Hematopoietic multipotent progenitor cell treated with erythropoietin and hydrocortisone succinate and interleukin-3 and kit ligand, for 6 days (in vitro differentiated cells): ENCODE measurements at places on chromosomes 13 and 19.

DNA sequence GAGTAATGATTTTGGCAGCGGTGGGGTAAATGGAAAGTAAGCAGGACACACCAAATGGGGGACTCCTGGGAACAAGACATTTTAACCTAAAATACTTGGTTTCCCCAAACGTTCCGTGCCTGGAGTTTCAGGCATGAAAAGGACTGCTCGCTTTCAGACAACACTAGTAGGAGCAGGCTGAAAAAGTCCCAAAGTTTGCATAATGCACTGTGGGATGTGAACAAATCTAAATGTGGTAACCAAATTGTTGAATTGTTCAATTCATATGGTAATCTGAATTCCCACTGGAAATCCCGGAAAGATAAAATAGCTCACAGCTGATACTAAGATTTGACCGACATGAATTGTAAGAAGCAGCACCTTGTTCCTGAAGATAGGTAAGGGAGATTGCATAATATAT, 467.2 kb upstream of the ARGLU1 start:
- DNase-seq, result no peak

- DNase-seq, result peak; percentile 89
Observed at GRCh38 chr19:13849991-13850909, 26.7 kb upstream of the NANOS3 start.

DNA sequence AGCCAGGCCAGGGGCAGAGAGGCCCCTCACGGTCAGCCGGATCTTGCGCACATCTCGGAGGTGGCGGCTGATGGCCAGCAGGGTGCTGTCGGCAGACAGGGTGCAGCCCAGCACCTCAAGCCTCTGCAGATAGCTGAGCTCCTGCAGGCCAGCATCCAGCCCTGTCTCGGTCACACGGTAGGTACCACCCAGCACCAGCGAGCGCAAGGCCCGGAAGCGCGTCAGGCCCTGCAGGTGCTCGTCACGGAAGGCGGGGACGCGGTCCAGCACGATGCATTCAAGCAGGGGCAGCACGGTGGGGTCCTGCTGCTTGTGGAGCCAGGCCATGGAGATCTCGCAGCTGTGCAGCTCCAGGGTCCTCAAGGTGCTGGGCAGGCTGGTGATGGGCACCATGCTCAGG, 7.7 kb downstream of the FBXL12 start:
- DNase-seq, result no peak

GRCh38 chr13:34416971-34417380, 525.1 kb upstream of the NBEA start:
- DNase-seq, result no peak

DNA sequence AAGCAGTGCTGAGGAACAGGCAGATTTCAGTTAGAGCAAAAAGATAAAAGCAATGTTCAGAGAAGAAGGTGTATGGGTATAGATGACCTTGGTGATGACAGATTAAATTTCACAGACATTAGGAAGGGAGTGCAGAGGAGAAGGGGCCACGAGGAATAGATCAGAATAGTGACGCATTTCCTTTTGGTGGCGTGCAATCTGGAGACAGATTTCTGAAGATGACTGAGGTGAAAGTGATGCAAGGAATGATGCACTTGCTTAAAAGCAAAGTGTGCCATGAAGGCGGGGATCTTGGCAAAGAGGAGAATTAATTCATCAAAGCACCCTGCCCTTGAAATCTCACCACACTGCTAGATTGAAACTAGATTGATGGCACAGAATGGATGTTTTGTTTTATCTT, 202.4 kb downstream of the ITGBL1 start:
- no peak for DNase-seq

- no peak for DNase-seq
Observed at GRCh38 chr13:28856287-28856686, 36.1 kb downstream of the MTUS2 start.

DNA sequence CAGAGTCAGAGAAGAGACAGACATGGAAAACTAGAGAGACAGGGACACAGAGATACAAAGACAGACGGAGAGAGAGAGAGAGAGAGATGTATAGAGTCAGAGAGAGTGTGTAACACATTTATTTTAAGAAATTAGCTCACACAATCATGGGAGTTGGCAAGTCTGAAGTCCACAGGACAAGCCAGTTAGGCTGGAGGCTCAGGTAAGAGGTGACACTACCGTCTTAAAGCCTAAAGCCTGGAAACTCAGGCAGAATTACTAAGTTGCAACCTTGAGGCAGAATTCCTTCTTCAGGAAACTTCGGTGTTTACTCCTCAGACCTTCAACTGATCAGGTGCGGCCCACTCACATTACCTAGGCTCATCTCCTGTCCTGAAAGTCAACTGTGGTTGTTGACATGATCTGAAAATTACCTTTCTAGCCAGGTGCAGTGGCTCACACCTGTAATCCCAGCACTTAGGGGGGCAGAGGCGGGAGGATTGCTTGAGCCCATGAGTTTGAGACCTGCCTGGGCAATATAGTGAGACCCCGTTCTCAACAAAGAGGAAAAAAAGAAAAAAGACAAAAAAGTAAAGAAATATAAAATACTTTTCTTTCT, 2.8 kb upstream of the TNFSF14 start:
- no peak for DNase-seq

- DNase-seq, result no peak
Observed at GRCh38 chr13:19680751-19681150, 47.3 kb downstream of the MPHOSPH8 start.

DNA sequence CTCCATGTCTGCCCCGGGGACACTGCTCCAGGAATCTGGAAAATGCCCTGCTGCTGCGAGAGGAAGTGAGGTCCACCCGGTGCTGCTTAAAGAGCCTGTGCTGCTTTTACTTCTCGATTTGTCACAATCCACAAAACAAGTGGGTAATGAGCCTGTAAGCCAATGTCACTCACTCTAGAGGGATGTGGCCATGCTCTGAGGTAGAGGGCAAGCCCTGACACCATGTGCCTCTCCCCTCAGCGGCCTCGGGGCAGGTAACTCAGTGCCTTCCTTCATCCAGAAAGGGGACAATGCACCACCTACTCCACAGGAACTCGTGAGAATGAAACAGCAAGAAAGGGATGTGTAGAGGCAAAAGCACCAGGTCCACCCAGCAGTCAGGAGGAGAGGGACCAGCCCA, 106.2 kb downstream of the TUBA3C start:
- DNase-seq, result no peak

- no peak for DNase-seq
Observed at GRCh38 chr19:32181216-32181920, 164.0 kb upstream of the ZNF507 start.

DNA sequence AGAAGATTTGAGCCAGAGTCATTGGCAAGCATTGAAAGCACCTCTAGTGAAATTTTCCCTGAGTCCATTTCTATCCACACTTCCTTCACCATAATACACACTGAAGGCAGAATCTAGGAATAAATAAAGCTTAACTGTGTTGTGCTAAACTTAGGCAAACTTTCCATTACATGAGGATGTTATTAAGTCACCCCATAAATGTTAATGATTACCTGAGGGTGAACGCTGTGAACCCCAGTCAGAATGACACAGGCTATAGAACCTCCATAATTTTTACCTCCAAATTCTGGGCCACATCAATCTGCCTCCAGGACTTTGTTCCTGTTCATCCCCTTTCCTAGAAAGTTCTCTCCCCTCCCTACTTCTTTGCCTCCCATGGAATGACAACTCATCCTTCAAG, 71.0 kb downstream of the RAP2A start:
- DNase-seq, result no peak

DNA sequence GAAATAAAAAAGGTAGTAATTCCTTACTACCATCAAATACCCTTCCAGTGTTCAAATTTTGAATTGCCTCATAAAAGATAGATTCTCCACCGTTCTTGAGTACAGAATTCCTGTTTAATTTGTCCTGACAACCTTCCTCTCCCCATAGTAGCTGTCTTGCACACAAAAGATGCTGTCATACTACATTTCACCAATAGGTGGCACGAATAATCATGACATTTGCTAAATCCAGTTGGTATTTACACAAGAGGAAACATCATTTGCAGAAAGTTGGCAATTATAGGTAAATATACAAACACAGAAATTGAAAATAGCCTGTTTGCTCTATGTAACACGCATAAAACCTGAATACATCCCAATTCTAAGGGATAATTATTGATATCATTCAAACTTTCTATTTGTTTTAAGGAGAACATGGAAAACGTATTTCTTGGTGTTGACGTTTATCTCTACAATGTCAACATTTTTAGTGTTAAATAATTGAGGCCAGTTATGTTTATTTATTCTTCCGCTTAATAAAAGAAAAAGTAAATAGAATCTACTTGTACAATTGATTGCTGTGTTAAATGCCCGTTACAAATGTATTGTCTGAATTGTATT, 58.3 kb upstream of the CLDN10 start:
- DNase-seq, result peak; percentile 84

DNA sequence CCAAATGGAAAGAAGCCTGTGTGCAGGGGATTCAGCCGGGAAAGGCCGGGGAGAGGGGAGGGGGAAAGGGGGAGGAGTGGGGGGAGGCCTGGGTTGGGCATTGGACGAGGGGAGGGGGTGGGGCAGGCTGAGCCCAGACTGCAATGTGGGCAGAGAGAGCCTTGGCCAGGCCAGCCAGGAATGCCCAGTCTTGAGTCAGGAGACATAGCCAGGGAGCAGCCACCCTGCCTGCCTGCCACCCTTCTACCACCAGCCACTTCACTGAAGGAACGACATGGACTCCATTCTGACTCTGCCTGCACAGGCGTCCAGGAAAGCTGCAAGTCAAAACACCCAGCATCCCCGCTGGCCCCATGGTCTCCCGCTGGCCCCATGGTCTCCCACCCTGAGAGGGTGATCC, 498 bp downstream of the PROZ start:
- DNase-seq, result no peak
